ENCODE measurements at places on chromosomes 7 and 10.

DNA sequence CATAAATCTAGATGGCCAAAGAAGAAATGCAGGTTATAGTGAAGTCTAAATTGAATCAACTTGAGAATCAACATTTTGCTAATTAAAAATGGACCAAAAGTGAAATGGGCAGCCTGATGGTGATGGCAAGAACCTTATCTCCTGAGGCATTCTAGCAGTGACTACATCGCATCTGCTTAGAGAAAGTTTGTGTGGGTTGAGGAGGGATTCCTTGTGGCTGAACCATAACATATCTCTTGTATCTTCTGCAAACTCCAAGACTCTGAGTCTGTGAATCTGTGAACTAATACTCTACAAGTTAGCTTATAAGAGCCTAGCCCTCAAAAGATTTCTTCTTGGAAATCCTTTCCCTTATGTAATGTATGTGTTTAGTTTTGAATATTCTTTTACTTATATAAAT lies 85.6 kb downstream of the PRKG1 start:
- no peak for DNase-seq

GRCh38 chr10:45379891-45380540 lies 6.0 kb downstream of the ALOX5 start:
- DNase-seq = no peak

GRCh38 chr10:10054466-10054865 lies 963.2 kb upstream of the CELF2 start:
- DNase-seq = no peak

- no peak for DNase-seq
Measured at GRCh38 chr10:59903871-59904270, 2.5 kb downstream of the CCDC6 start.

DNA sequence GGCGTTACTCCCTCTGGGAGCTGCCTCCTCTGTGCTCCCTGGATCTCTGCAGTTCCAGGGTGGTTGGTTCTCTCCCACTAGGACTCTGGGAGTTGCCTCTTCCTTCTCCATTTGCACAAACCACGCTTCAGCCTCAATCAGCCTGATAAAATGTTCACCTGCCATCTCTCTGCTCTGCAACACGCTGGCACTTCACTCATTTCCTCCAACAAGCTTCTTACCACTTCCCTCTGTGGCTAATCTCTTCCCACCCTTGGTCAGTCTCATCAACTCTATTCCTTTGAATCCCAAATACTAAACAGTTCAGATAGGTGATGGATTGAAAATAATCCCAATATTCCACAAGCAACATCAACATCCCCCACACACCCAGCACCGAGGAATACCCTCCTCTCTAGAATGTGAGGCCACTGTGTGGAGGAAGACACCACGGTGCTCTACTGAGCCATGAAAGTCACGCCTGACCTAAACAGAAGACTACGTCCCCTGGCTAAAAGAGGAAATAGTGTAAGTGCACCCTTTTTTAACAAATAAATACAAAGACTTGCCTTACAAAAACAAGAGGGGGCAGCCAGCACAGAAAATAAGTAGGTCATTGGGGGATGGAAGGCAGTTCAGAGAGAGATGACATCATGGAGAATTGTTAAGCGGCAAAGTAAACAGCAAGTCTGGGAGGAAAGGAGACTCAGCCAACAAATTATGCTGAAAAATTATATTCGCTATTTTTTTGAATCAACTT lies 1.9 kb upstream of the FAM170B start:
- no peak for DNase-seq

DNA sequence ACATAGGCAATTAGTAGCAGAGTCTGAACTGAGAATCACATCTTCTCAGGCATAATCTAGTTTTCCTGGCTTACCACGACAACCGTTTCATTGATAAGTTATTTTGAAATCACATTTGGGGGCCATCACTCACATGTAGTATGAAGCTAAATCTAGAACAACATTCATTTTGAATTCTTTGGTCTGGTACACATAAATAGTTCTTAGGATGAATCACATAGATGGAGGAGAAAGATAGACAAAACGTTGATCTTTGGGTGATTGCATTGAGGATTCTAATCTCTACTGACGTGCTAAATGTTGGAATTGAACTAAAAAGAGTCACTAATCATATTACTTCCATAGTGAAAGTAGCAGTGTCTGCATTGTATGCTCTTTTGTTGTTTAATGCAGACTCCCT lies 1022.6 kb downstream of the LRMDA start:
- no peak for DNase-seq

- no peak for DNase-seq
Measured at GRCh38 chr7:155584763-155585531, 38.6 kb upstream of the CNPY1 start.

- no peak for DNase-seq
Measured at GRCh38 chr7:42155584-42156290, 81.3 kb downstream of the GLI3 start.

GRCh38 chr10:125547010-125547650 lies 135.8 kb downstream of the TEX36 start:
- no peak for DNase-seq

DNA sequence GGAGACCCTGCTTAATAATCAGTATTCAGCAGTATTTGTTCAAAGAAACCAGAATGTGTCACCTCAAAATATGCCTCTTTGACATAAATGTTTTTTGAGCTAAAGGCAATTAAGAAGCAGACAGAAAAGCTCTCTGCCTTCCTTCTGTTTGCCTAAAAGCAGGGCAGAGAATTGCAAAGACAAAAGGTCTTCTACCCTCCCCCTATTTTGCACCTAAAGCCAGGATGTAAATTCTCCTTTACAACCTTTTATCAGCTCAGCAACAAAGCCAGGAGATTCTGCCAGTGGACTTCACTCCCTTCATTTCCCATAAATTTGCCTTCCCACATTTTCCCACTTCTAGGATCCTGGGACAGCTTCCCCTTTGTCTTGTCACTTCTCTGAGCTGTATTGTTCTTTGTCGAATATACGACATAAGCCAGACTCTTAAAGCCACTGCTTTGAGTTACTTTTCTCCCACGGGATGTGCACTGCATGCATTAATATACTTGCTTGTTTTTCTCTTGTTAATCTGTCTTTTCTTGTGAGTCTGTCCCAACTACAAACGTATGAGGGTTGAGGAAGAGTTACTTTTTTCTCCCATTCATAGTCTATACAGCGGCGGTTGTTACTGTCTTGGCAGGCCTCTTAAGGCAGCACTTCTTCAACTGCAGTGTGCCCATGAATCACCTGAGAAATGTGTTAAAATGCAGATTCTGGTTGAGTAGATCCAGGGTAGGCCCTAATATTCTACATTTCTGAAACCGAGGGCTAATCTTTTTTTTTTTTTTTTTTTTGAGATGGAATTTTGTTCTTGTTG lies 48.2 kb downstream of the ST8SIA6 start:
- no peak for DNase-seq

DNA sequence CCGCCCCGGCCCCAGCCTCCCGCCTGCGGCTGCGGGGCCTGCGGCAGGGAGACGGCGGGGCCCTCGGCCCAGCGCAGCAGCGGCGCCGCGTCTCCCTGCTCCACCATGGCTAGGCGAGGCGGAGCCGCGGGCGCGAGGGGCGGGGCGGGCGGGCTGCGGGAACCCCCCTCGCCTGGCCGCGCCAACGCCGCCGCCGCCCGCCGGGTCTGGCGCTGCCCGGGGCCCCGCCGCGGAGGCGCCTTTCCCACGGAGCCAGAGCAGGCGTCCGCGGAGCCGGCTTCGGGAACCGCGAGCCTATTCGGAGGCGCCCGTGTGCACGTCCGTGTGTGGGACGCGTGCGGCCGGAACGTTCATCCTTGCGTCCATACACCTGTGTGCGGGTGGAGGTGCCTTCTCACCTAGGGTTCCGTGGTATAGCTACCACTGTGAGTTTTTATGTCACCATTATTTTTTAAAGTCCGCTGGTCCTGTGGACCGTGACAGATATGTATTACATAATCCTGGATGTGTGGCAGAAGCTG lies at the start of gene DENND11:
DENND11 (minus strand) TSS at position 120 of the 521 bp plus-strand sequence; CDS start at position 107, 13 bp downstream.
- DNase-seq = no peak

GRCh38 chr7:151017953-151018420 lies 6.3 kb downstream of the ATG9B start:
- no peak for DNase-seq

Measured in cortex of kidney (tissue), 1 donor.